T-helper 2 cell (primary cell): ENCODE measurements at places on chromosomes 13 and 19.

GRCh38 chr13:110379905-110380341 is 72.8 kb downstream of the COL4A2 start:
- DNase-seq = no peak

- no peak for DNase-seq
Observed at GRCh38 chr13:75704927-75705288, 68.8 kb downstream of the LMO7 start.

DNA sequence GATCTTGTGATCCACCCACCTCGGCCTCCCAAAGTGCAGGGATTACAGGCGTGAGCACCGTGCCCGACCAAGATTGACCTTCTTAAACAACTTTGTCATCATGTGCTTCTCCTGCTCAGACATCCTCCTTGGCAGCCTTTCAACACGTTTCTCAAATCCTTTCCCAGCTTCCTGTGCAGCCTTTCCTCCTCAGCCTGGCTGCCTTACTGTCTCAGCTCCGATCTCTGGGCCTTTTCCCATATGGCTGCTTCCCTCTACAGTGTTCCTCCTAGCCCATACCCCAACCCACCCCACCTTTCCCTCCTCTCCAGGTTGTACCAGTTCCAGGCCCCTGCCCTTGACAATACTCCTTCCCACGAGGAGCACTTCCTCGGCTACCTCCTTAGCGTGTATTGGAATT is 7.2 kb downstream of the PHF11 start:
- no peak for DNase-seq

GRCh38 chr19:18097217-18097992 is at the start of gene MAST3:
Gene MAST3 (plus strand): TSS chr19:18097778. CDS start chr19:18097793, 15 bp downstream.
- DNase-seq = peak; percentile 90

- no peak for DNase-seq
Observed at GRCh38 chr13:29402166-29402636, 193.3 kb downstream of the SLC7A1 start.

DNA sequence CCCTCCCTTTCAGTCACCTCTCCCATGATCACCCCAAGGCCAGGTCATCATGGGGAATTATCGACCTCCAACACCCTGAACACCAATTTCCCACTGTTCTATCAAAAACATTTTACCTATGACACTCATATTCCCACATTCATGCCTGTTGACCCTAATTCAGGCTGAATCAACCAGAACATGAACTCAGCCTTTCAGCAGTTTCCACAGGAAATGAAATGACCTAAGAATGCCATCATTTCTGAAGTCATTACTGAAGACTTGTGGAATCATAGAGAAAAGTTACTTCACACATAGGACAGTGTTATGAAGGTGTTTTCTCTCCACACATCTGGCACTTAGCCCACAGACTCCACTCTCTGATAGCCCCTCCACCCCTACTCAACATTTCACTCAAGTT is 29.9 kb upstream of the FAM124A start:
- DNase-seq = no peak

DNA sequence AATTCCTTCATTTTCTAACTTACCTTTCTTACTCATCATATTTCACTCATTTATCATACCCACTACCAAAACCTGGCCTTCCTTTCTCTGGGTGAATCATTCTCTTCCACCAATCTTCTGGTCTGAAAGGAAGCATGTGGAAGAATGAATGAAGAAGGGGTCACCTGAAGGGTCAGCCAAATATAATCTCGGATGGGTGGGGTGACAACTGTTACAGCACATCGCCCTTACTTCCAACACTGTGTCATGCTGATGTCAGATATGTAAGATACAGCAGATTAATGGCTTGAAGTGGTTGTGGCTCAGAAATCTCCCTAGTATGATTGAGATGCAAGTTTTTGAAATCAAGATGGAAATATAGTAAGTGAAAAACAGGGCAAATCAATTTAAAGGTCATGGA is 401.7 kb upstream of the HTR2A start:
- DNase-seq = no peak

DNA sequence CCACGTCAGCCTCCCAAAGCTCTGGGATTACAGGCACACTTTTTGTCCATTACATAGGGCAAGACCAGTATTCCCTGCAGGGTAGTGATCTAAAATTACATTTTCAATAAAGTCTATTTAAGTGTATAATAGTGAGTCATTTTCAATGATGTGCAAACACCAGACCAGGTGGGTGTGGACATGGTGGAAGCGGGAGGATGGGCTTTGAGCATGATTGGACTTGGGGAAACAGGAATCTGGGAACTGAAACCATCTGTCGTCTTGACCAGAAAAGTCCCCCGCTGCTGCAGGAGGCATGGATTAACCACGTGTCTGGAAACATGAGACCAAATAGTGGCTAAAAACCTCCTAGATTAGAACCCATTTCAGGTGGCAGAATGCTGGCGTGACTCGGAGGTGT is 4.9 kb downstream of the FXYD3 start:
- no peak for DNase-seq

DNA sequence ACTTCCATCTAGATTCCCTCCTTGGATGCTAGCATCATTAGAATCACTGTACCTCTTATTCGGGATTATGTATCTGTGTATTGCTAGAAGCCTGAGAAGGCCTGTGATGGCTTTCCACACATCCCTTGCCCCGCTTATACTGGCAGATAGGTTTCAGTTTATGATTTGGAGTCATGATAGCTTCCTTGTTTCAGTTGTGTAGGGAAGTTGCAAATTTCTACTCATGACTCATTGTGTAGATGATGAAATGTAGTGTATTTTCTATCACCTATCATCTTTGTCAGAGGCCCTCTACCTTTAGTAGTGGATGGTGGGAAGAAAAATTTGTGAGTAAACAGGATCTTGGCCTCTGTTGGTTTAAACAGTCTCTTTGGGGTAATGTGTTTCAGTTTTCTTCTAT is 165.2 kb downstream of the GGACT start:
- no peak for DNase-seq

- no peak for DNase-seq
Observed at GRCh38 chr13:40170091-40170490, 496.4 kb downstream of the FOXO1 start.

GRCh38 chr13:23956106-23956505 is 58.8 kb upstream of the C1QTNF9B start:
- no peak for DNase-seq

- no peak for DNase-seq
Observed at GRCh38 chr19:46081928-46082727, 41.3 kb upstream of the IGFL4 start.
